Retinal pigment epithelial cell (primary cell): ENCODE measurements at places on chromosomes 1 and 21.

DNA sequence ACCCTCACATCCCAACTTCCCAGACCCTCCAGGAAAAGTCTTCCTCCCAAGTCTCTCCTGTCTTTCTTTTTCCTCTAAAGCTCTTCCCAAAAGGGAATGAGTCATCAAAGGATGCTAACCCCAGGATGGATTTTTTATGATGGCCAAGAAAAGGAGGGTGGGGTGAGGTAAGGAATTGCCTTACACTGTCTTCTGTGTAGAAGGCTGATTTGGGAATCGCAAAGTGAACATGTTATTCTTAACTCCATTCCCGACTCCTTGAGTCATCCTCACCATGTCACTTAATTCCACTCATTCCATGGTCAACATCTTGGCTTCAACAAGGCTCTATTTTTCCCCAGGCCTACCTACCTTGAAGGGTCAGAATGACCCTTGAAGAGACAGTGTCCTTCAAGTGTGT, 44.0 kb downstream of the TBX15 start:
- no peak for DNase-seq

- DNase-seq = no peak
Observed at GRCh38 chr1:24641646-24642151, 1.4 kb upstream of the SRRM1 start.

DNA sequence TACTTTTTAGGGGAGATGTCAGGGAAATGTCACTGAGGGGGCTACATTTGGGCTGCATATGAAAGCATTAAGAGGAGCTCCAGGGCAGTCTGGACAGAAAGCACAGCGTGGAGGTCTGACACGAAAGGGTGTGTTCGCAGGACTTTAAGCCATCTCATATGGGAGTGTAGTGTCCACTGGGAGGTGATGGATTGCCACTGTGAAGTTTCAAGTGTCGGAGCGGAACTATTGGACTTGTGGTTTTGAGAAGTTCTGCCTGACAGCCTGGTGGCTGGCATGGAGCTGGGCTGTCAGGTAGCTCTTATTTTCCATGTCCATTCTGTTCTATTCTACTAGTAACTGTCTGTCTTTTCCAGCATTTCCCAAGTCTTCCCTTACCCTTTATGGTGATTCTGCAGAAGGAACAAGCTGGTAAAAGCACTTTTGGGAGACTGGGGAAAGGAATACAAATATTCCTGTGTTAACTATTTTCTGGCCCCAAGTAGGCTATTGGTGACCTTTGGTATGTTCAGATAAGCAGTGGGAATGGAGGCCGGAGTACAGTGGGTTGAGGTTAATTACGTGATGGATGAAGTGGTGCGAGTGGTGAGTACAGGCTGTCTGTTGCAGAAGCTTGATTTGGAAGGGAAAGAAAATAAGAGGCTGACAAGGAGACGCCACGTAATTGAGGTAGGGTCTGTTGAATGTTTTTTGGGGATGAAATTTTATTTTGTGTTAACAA, 19.3 kb downstream of the B3GALT5 start:
- no peak for DNase-seq

- DNase-seq = no peak
Observed at GRCh38 chr1:201013031-201013485, 10.5 kb downstream of the KIF21B start.

DNA sequence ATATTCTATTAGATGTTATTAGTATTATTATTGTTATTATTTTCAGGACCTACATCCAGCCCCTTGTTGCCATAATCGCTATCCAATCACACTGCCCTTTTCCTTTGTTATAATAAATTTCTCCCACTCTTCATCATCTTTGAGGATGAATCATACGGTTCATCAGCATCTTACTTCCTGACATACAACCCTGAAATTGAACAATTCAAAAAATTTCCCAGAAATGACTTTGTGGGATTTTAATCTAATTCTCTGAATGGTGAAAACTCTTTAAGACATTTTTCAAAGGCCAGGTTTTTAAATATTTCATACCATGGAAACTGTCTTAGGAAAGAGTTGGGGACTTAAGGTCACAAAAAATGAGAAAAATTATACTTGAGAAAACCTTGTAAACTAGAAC, 353.5 kb downstream of the ST6GALNAC3 start:
- DNase-seq = no peak

DNA sequence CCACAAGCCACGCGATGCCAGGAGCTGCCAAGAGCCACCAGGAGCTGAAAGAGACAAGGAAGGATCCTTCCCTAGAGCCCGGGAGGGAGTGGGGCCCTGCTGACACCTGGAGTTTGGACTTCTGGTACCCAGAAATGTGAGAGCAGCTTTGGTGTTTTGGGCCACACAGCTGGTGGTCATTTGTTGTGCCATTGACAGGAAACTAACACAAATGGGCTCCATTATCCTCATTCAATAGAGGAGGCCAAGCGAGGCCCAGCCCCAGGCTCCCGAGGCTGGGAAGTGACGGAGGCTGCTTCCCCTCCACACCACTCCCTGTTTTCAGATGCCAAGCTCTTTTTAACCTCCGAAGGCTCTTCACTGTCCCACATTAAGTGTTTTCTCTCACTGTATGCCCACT, 25.5 kb downstream of the DHRS3 start:
- DNase-seq = no peak

DNA sequence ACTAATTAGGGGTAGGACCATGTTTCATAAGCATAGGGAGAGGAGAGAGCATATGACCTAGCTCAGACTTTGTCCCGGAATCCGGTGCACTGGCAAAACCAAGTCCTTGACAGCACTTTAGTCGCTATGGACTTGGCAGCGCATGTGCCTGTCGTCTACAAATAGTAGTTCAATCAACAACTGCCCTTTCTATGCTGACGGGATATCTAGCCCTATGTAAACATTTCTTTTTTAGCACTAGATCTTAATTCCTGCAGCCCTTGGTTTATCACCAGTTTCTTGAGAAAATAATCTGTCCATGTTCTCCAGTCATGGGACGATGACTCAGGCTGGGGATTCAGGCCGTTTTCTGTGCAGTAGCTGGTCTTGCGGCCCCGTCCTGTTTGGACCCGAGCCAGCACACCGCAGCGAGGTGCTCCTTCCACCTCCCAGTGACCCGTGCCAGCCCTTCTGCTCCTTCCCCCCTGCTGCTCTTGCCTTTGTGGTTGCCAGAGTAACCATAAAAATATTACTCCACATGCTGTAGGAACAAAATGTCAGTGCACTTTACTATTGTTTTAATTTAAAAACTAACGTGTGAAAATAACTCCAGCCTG, 8.6 kb upstream of the MT1HL1 start:
- peak; percentile 100 for DNase-seq

DNA sequence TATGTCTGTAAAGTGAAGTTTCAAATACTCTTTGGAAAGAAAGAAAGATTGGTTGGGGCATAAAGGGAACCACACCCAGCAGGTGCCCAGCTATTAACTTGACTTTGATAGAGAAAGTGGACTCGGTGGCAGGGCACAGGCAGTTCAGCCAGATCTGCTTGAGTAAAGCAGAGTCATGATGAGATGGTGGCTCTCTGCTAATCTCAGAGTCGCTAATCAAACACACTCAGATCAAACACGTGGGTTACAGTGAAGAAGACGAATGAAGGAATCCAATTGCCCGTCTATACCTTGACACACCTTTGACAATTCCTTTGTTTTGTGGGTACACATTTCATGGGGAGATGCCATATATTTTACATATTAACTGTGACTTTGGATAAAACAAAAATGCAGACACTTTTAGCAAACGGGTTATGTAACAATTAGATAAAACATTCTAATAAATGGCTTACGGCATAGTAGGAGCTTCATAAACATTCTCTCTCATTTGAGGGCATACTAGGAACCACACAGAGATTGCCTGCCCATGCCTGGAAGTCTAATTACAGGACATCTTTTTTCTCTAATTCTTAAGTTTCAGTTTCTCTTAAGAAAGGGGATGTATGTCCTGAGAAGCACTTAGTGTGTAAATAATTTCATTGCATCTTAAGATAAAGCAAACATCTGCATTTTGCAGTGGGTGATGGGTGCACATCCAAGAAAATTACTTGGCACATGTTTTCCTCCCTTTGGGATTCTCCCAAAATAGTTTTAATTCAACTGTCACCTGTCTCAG, 7.2 kb downstream of the CBR1 start:
- no peak for DNase-seq

DNA sequence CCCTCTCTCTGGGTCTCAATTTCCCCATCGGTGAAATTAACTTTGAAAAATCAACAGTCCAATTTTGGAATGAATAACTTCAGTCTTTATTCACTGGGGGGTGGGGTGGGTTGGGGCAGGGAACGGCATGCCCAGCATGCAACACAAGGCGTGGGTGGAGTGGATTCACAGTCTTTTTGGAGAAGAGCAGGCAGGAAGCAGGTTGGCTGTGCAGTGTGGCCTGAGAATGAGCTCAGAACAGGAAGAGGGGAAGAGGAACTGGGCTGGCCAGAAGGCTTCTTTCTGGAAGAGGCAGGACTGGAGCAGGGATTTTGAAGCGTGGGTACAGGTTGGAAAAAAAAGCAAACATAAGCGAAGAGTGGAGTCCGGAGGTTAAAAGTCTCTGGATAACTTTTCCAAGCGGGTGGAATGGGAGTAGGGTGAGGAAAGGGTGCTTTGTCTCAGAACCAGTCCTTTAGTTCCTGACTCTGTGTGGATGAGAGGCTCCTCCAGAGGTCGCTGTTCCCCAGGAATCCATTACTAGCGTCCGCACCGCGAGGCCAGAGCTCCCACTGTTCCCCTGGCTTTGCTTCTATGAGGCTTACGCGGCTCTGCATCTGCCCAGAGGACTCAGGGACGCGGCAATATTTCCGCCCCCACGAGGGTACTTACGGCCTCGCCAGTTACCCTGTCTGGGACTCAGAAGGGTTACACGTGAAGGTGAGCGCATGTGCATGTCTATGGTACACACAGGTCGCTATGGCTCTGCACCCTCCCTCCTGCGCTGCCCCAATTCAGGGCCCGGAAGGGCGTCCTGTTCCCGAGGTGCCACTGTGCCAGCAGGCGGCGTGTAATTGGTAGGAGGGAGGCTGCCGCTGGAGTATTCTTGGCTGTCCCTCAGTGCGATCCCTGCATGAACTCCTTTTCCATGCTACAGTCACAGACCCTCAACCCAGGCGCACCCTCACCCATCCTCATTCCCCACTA, 5.5 kb upstream of the FOXD2 start:
- DNase-seq = no peak

DNA sequence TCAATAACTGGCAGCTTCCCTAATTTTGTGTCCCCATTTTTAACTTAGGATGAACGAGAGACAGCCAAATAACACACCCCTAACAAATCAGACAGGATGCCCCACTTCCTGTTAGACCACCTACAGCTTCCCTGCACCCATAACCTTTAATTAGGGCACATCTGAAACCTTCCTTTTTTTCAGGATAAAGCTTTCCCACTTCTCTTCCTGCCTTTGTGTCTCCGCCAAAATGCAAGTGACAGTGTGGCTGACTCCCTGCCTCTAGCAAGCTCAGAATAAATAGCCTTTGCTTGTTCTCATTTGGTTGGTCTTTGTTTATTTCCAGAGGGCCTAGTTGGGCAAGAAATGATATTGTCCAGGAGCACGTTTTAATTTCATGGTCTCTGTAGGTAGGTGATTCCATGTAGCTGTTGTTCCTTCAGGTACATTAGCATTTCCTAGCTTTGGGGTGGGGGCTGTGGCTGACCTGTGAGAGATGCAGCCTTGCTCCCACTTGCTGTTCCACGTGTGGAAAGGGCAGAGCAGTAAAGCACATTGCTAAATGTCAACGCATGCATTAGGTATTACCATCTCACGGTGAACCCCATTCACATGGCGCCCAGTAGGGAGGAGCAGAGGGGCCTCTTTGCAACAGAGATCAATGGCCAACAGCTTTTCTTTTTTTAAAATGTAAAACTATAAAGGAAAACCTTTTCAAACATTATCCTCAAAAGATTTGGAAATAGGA, 154.9 kb downstream of the ST6GALNAC3 start:
- no peak for DNase-seq

DNA sequence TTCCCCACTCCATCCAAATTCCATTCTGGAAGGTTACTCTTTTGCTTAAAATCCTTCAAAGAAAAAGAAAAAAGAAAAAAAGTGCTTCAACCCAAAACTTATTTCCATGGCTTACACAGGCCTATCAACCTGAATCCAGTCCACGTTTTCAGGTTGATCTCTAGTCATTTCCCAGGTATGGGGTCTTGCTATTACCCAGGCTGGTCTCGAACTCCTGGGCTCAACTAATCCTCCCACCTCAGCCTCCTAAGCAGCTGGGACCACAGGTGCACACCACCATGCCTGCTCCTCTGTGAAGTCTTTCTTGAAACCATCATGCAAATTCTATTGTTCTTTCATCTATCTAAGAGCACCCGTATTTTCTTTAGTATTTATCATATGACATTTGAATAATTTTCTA, 7.6 kb downstream of the RNF19B start:
- no peak for DNase-seq

DNA sequence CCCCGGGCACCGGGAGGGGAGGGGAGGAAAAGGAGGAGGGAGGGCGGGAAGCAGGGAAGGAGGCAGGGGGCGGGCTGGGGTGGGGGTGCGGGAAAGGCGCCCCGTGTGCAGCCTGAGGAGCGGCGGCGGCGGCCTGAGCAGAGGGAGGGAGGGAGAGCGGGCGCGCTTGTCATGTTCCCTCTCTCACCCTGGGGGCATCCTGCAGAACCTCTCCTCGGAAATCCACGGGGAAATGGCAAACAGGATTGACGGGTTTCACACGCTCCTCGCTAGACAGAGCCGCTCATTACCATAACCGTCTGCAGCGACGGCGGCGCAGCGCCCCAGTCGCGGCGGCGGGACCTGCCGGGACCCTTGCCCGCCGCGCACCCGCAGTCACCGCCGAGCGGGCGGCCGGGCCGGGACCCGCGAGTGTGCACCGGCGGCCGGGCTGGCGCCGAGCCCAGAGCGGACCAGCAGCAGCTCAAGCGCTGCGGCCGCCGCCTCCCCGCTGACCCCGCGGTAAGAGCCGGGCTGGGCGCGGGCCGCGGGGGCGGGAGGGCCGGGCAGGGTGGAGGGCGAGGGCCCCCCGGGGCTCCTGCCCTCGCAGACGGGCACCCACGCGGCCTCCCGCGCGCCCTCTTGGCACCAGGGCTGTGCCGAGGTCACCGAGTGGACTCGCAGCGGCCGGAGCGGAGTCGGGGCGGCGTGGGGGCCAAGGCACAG, at the start of gene SERTAD4:
Gene SERTAD4, plus strand, starts transcription at position 286 of the 705 bp plus-strand sequence. CDS start 5,165 bp downstream, outside the sequence.
- no peak for DNase-seq

GRCh38 chr1:5971471-5972197, 20.6 kb downstream of the NPHP4 start:
- no peak for DNase-seq

- DNase-seq = peak; percentile 31
Observed at GRCh38 chr1:24502709-24503058, at the start of gene RCAN3. TSS of gene RCAN3 (plus strand) at chr1:24502836. CDS start at chr1:24514373, 11,537 bp downstream.
